ENCODE measurements at places on chromosomes 4 and X. TPM values are rescaled to one million over a fixed set of nuclear protein-coding genes. Genes with fewer than 3 reads are reported as not detected.

- DNase-seq = no peak
Measured at GRCh38 chr4:80187677-80188076, 9.6 kb upstream of the PRDM8 start.

The ZNF81 gene
- polyA plus RNA-seq = 2.0 TPM

DNA sequence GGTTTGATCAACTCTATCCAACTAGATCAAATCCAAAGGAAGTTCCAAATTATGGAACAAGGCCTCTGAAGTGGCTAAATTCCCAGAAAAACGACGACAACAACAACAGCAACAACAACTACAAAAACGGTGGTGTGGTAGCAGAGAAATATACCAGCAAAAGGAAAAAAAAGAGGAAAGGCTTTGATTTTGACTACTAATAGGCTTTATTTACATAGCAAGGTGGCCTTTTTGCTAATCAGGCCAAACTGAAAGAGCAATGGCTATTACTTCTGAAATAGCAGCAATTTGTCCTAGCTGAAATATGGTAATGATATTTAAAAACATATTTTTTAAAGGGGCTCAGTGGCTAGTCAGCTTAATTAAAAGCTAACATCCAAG lies 40.8 kb upstream of the TMPRSS11E start:
- no peak for DNase-seq

DNA sequence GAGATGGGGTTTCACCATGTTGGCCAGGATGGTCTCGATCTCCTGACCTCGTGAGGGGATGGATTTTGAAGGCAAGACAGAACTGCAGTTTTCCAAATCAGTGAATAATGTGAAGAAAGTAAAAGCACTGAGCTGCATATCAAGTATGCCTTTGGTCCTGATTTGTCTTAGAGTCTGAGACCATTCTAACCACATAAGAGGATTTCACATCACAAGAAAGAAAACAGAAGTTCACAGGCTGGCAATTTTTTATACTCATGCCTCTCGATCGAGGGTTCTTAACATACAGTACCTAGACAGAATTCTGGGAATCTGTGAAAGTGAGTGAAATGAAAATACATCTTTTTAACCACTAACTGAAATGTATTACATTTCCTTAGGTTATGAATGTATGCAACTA lies 23.3 kb downstream of the CHIC2 start:
- no peak for DNase-seq

- no peak for DNase-seq
Measured at GRCh38 chrX:77160301-77160700, 286.9 kb upstream of the FGF16 start.

- DNase-seq = no peak
Measured at GRCh38 chr4:42750091-42750490, 93.2 kb upstream of the ATP8A1 start.

GRCh38 chr4:152454398-152455011 lies 81.4 kb downstream of the FBXW7 start:
- DNase-seq = no peak

DNA sequence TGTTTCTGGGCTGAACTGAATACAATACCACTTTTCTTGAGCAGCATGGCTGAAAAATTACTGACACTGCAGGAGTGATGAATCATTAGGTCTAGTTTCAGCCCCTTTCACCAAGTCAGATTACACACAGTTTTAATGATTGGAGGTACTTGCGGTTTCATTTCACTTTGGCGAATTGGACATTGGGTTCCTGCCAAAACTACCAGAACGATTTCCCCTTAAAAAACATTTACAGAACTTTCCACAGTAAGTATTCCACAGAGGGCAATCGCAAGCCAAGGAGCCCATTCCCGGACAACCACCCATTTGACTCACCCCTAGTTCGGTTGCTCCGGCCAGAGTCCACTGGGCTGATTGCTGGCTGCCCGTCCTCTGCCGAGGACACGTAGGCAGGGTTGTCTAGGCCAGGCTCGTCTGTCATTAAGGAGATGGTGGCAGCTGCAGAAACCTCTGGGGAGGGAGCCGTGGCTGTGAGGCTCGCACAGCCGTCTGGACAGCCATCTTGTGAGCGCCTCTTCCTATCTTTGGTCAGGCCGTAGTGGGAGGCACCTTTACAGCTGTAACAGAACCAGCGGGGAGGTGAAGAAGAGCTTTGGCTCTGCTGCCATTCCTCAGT lies 83.5 kb downstream of the LNX1 start:
- no peak for DNase-seq

- no peak for DNase-seq
Measured at GRCh38 chrX:154419189-154419588, 7.8 kb downstream of the TAFAZZIN start.

DNA sequence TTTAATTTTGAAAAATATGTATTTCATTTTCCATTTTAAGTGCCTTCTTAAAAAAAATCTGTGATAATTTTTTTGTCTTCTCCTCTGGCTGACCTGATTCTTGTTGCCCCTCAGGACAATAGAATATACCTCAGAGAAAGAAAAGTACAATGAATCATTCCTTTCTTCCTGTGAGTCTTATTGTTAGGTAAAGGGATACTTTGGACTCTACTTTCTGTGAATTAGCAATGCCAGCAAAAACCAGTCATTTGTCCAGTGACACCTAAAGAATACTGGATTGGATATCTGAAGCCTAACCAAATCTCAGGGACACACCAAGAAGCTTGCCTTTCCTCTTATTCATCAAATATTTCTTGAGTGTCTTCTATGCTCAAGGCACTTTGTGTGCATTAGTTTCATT lies 102.1 kb downstream of the AREG start:
- DNase-seq = no peak

The ODAM gene
- polyA plus RNA-seq = 0.22 TPM

The GUCY1B1 gene
- polyA plus RNA-seq = 8.0 TPM

The ARSJ gene
- 5.5 TPM for polyA plus RNA-seq

The LDOC1 gene
- polyA plus RNA-seq = 43.7 TPM

- no peak for DNase-seq
Measured at GRCh38 chr4:121073004-121073435, 685 bp upstream of the NDNF start.
